ENCODE measurements at places on chromosomes 5 and 9.

DNA sequence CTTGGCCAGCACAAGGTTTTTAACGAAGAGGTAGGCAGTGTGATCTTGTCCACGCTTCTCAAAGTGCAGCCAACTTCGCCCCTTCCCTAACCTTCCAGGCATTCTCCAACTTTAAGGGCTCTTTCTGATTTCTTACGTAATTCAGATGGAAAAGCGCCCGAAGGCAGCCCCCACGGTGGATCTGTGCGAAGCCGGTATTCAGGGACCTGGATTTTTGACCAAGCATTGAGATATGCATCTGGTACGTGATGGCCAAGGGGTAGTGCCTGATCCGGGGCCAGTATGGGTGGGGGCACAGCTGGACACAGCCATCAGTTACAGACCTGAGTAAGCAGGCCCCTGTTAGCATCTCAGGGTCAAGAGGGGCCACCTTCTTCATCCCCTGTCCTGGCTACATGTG lies 80.0 kb downstream of the AMBP start:
- DNase-seq: no peak

DNA sequence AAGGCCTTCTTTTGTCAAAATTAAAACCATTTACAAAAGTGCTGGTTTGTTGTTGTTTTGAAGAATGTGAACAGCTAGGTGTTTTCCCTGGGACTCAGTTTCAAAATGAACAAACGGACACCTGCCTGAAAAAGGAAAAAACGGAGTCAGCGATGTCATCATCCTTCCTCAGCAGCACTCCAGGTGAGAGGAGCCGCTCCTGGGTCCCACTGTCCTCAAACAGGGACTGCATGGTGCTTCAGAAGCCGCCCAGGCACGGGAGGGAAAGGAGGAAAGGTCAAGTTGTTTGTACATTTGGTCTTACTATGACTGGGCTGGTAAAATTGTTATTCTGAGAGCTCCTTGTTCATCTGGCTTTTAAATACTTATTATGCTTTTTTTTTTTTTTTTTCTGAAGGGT lies 69.0 kb upstream of the ZSWIM6 start:
- DNase-seq: no peak

GRCh38 chr5:116861097-116861496 lies 286.5 kb upstream of the SEMA6A start:
- DNase-seq: no peak

- DNase-seq: no peak
Observed at GRCh38 chr9:137271696-137272076, 5.8 kb upstream of the TOR4A start.

DNA sequence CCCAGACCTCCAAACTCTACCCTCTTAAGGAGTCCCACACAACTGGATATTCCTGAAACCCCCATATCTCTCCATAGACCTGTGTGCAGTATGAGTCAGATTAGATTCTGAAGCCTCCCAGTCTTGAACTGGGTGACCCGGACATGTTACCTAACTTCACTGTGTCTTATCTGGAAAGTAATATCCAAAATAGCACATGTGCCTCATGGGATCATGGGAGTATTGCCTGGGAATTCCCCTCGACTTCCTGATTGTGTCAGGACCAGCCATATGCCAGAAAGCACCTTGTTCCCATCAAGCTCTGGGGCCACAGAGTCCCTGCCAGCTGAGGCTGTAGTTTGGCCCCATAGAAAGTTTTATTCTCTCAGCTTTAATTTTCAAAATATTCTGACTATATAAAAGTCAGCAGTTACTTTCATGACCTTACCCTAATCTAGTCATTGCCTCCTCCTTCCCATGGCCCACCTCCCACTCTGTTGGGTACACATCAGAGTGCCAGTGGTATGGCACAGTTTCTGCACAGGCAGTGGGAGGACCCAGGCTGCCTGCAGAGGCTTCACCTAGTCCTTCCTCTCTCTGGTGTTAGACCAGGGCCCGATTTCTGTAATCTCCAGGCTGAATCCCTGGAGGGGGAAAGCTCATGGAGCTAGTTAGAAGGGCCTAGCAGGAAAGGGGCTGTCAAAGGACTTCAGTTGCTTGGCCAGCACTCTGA lies 19.5 kb upstream of the B4GALT1 start:
- DNase-seq: no peak

GRCh38 chr5:93573354-93574351 lies 7.4 kb downstream of the NR2F1-AS1 start:
- DNase-seq: no peak

- DNase-seq: no peak
Observed at GRCh38 chr5:68240202-68240601, 24.6 kb downstream of the PIK3R1 start.

GRCh38 chr5:55894135-55894534 lies 43.0 kb downstream of the IL31RA start:
- DNase-seq: no peak

GRCh38 chr5:56310711-56311204 lies 77.6 kb upstream of the ANKRD55 start:
- no peak for DNase-seq

GRCh38 chr9:69445251-69445650 lies 120.2 kb downstream of the ENTREP1 start:
- no peak for DNase-seq

DNA sequence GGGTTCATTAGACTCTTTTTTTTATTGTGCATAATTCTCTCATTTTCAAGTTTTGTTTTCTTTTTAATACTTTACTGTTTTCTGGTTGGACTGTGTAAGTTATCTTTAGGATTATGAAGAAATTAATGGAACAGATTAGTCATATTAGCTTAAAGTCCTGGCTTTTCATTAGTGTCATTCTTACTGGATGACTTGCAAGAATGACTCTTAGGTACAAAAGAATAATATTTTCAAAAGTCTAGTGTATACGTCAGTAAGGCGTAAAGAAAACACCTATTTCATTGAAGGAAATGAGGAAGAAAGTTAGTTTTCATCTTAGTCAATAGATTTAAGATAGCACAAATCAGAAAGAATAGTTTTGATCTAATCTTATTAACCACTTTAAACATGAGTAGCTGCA lies 20.4 kb downstream of the UHRF2 start:
- DNase-seq: no peak

- no peak for DNase-seq
Observed at GRCh38 chr9:72937545-72937944, 15.3 kb downstream of the ALDH1A1 start.

DNA sequence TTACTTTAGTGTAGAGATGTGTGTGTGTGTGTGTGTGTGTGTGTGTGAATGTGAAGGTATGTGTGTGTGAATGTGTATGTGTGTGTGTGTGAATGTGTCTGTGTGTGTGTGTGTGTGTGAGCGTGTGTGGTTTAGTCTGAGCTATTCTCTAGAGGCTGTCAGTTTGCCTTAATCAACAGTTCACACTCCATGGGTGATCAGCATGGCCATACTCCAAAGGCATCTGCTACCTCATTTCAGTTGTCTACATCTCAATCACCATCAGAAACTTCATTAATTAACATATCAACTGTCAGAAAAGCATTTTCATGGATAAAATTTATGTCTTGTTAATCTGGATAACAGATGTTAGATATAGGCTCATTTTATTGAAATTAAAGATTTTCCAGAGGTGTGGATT lies 103.1 kb upstream of the PTPN3 start:
- no peak for DNase-seq

DNA sequence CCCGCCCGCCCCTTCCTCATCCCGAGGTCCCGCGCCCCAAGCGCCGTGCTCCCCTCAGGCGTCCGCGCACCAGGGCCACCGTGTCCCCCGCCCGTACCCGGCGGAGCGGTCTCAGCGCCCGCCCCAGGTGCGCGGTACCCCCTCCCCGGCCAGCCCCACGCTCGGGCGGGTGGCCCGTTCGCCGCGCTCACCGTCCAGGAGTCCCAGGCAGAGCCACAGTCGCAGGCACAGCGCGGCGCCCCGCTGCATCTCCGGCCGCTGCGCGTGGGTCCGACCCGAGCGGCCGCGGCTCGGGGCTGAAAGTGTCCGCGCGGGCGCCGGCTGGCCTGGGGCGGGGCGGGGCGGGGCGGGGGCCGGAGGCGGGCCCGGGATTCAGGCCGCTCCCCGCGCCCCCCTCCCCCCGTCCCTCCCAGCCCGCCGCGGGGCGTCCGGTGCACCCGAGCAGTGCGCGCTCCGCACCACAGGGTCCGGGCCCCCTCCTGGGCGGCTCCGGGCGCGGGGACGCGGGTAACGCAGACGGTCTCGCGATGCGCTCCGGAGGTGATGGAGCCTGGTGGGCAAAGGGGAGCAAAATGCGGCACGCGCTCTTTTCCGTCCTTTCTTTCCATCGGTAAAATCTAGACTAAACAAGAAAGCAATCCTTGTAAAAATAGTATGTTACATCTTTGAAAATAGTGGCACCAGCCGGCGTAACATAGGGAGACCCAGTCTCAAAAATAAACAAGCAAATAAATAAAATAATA lies at the start of gene FLT4:
FLT4 (minus strand) TSS at position 304 of the 743 bp plus-strand sequence; CDS start at position 249, 55 bp downstream.
- DNase-seq: peak; percentile 59

- no peak for DNase-seq
Observed at GRCh38 chr9:17171309-17172094, 36.7 kb downstream of the CNTLN start.

- DNase-seq: no peak
Observed at GRCh38 chr9:25322142-25322541, 356.1 kb downstream of the TUSC1 start.

- DNase-seq: no peak
Observed at GRCh38 chr5:173315495-173316338, 12.5 kb downstream of the STC2 start.

- no peak for DNase-seq
Observed at GRCh38 chr5:159817262-159818029, 98.8 kb upstream of the ADRA1B start.

GRCh38 chr9:120909904-120910303 lies 16.7 kb downstream of the TRAF1 start:
- no peak for DNase-seq

Measured in endothelial cell (in vitro differentiated cells).